ENCODE measurements at places on chromosomes 3 and 15.

DNA sequence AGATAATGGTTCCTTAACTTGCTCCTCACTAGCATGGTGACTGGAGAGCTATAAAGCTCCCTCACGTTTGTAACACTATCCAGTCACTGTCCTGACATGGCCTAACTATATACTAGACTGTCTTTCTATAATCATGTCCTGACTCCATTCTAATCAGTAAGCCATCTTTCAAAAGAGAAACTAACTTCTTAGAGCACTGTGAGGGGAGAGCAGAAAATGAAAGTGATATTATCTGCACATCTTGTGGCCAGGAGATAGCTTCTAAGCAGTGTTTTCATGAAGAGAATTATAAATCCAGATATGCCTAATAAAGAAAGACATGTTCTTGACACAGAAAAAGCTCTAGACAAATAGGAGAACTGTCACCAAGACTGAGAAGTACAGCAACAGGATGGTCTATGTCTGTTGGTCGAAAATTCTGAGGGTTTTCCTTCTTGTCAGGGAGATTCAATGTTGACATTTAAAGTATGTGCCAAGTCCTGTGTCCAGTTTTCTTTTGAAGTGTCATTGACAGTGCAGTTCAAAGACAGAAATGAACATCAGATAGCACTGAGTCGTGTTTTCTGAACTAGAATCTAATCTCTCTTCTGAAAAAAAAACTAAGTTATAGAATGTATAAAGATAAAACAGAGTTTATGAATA is 230.6 kb upstream of the PEX5L start:
- DNase-seq: no peak

DNA sequence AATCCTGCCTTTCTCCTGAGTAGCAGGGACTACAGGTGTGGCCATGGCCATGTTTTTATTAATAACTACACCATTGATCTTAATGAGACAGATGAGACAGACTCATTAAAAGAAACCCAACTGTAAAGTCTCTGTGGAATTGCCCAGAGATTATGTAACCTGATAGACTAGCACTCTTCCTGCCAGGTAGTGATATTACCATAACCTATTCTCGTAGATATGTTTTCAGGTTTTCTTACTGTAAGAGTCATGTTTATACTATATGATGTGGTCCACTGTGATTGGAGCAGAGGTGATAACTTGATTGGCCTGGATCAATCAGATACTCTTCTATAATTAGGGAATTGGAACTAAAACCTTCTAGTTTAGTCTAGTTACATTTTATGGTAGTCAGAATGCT is 93.7 kb downstream of the NFKBIZ start:
- no peak for DNase-seq

- DNase-seq: no peak
Observed at GRCh38 chr15:78928616-78929093, 16.2 kb downstream of the CTSH start.

GRCh38 chr3:46900007-46900292 is 22.4 kb downstream of the PTH1R start:
- no peak for DNase-seq

- DNase-seq: no peak
Observed at GRCh38 chr3:13484851-13485590, 4.9 kb downstream of the HDAC11 start.

- DNase-seq: no peak
Observed at GRCh38 chr3:30344288-30344687, 262.1 kb upstream of the TGFBR2 start.

DNA sequence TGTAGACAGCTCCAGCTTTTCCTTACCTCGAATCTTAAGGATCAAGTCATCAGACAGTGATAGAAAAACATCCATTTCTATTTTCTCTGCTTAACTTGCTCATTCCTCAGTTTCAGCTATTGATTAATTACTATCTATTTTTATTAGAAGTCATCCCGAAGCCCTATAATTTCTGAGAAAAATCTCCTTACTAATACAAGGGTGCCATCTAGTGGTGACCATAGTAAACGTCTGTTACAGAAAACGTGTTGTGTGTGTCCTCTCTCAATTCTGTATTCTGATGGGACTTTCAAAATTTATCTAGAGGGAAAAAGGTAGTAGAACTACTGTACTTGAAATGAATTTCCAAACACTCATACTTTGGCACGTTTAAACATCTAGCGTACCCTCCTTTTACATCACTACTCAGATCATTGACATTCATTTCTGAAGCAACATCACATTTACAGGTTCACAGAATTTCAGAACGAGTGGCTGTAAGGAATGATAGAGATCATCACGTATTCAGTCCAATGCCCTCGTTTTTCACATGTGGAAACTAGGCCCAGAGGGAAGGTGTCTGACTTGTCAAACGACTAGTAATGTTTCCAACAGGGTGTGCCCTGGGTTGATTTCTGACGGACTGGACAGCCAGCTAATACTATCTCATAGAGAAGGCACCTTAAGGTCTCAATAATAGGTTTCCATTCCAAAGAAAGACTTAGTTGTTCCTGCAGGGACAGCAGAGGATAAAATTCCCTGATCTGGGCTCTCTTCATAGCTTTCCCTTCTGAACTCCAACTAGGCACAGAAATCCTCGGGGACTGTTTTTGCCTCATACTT is 25.6 kb downstream of the HACD2 start:
- DNase-seq: no peak

DNA sequence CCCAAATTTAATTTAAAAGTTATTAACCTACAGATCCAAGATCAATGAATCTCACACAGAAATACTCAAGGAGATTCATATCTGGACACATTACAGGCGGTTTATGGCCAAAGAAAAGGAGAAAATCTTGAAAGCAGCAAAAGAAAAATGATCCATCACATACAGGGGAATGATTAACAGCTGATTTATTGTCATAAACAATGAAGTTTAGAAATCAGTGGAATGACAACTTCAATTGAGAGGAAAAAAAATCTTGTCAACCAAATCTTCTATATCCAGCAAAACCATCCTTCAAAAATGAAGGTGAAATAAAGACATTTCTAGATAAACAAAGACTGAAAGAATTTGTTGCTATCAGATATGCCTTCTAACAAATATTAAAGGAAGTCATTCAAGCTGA is 156.2 kb upstream of the SEMA6D start:
- DNase-seq: no peak

DNA sequence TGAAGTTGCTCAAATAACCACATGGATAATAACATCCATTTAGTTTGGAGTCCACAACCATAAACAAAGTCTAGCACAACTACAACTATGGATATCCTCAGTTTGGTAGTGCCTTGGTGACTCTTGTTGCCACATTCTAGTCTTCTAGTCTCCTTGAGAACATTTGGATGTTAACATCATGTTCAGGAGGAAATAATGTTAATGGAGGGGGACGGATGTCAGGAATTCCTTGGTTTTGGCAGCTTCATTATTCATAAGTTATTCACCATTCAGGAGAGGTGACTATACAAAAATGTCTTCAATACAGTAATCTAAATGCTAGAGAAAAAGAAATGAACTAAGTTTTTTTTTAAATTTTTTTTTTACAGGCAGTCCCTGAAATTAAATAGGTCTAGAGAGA is 26.4 kb upstream of the GABPB1 start:
- no peak for DNase-seq

- DNase-seq: no peak
Observed at GRCh38 chr15:88139936-88140335, 116.6 kb downstream of the NTRK3 start.

DNA sequence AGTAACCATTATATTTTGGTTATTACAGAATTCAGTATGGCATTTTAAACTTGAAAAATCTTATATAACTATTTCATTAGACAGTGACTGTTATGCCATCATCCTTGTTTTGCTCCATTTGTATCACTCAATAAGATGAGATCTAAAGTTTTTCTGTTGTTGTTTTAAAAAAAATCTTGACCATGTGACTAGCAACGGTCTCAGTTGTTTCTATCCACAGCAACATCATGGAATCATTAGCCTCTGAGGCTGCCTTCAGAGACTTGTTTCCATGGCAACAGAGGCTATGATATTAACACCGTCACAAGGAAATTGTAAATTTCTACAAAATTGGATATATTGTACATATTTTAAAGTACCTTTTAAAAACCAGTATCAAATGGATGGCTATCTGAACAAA is 129.8 kb downstream of the DLG1 start:
- no peak for DNase-seq

DNA sequence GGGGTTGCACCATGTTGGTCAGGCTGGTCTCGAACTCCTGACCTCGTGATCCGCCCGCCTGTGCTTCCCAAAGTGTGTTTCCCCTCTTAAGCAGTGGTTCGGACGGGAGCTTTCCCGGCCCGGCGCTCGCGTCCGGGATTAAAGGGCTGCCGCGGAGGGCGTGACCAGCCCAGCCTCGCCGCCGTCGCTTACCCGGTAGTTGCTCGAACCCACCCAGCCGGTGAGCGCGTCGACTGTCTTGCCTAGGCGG is 513 bp downstream of the CLASP2 start:
- DNase-seq: peak; percentile 54

- DNase-seq: no peak
Observed at GRCh38 chr3:30440147-30440604, 166.2 kb upstream of the TGFBR2 start.

DNA sequence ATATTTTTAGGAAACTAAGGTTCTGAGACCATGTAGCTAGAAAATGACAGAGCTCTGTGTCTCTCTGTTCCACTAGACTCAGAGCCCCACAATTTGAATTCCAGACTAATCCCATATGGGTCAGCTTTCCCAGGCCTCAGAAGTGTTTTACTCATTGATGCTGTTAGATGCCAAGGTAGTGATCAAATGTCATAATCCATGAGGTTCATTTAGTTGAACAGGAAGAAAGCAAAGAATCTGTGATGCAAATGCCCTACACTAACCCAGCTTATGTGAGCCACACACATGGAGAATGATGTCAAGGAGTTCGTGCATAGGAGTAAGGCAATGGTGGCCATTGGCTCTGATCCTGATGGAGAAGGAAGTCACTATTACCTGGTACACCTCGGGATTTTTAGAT is 363.4 kb upstream of the RARB start:
- DNase-seq: no peak

DNA sequence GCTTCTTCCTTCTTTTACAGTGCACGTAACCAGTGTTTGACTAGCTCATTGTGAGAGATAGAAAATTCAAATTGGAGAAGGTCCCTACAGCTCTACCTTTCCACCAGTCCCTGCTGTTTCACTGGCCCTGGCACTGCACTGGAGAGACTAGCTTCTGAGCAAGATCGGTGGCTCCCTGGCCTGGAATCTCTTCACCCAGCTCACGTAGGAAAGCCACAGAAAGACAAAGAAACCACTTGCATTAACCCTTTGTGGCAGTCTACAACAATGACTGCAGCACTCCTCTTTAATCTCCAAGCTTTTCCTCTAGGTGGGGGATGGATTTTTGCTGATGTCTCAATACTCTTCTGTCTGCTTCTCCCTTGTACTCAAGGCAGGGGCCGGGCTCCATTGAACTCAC is 155.9 kb downstream of the PEX5L start:
- no peak for DNase-seq

DNA sequence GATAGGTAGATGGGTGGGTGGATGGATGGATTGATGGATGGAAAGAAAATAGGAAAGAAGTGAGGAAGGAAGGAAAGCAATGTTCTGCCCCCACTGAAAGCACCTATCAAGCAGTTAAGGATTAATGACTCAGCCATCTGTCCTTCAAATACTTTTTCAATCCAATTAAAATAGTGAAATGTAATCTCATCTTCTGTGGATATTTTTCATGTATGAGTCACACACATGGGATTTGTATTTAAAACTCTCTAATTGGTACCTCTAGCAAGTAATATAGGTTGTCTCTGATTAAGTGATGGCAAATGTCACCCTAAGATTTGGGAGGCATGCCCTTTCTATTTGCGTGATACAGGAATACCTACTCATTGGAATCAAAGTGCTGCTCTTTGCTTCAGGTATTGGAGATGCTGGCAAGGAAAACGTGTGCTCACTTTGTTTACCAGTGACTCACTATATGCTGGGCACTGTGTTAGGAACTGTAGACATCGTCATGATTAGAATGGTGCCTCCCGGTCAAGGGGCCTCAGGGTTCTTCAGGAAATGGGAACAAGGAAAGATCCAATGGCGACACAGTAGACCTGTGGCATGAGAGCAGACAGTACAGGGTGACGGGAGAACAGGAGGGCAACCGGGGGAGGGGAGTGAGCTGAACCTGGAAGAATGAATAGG is 230.1 kb downstream of the CLSTN2 start:
- DNase-seq: no peak

DNA sequence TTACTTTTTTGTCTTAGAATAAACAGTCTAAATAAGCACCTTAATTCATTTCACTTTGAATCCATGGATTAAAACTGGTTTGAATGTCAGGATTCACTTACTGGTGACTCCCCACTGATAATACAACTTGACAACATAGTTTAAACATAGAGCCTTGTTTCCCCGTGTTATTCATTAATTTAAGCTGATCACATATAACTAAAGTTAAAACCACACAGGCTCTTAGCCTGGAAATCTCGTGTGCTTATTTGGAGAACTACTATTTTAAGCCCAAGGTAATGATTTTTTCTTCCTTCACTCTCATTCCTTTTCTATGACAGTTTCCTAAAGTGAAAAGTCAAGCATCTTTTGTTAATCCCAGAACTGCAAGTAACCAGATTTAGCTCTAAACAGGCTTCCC is 64.2 kb downstream of the HACD2 start:
- no peak for DNase-seq

DNA sequence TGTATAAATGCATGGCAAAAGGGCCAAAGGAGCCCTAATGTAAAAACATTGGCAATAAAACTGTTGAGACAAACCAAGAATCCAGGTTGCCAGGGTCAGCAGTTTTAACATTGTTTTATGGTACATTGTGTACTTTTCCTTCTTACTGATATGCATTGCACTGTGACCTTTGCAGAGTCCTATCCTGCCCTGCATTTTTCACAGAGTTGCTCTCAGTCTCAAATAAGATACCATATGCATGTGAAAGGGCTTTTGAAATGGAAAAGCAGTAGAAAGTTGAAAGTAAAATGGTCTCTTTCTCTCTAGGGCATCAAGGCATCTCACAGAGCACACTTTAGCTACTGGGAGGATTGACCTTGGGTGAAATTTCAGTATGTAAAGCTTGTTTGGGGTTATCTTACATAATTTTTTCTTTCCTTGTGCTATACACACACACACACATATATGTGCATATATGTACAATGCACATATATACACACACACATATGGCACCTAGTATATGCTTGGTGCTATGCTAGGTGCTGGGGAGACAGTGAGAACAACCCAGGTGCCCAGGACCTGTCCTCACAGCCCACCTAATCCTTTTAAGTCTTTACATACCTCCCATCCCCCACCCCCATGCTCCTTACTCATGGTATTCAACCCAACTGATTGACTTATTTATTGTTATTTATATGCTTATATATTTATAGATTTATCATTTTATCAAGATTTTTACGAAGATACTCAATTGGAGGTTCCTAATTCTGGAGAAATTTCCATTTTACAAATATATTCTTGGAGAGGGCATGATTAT is 1.2 kb upstream of the PPP2R3A start:
- DNase-seq: no peak

GRCh38 chr3:137219801-137220445 is 262.1 kb downstream of the IL20RB start:
- no peak for DNase-seq

- DNase-seq: peak; percentile 50
Observed at GRCh38 chr3:71582612-71583565, 639 bp downstream of the FOXP1 start.

GRCh38 chr15:44727485-44728231 is 8.7 kb upstream of the TRIM69 start:
- no peak for DNase-seq
